NCI-H1048 (cell line): ENCODE measurements at places on chromosomes 4 and X.
A peak's percentile ranks its signal among the peaks of the same experiment; 100 is the strongest.

- no peak for DNase-seq
Observed at GRCh38 chr4:184280591-184281071, 63.0 kb upstream of the ENPP6 start.

- no peak for DNase-seq
Observed at GRCh38 chr4:71460371-71460770, 121.6 kb downstream of the SLC4A4 start.

GRCh38 chr4:89949782-89950387 lies 55.2 kb downstream of the MMRN1 start:
- DNase-seq, result no peak

GRCh38 chr4:76748649-76749048 lies 149.3 kb downstream of the SOWAHB start:
- DNase-seq, result no peak

- DNase-seq, result no peak
Observed at GRCh38 chr4:52894443-52894842, 32.3 kb downstream of the RASL11B start.

DNA sequence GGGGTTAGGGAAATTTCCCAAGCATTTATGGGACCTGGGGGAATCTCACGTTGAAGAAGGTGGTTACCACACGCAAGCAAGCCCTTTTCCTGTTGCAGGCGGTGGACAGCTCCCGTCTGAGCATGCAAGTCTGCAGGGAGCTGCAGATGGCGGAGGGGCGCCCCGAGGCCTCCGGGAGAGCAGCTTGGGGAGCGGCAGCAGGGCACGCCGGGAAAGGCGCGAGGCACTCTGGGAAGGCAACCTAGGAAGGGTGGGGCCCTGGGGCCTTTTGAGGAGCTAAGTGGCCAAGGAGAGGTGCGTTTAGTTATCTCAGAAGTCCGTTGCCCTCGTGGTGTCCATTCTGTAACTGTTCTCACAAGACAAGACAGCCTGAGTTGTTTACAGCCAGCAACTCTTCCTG lies 57.0 kb upstream of the SLC25A4 start:
- no peak for DNase-seq

- peak; percentile 43 for DNase-seq
Observed at GRCh38 chrX:48897157-48897624, 377 bp downstream of the TIMM17B start.

GRCh38 chrX:22467571-22467970 lies 194.9 kb downstream of the CBLL2 start:
- no peak for DNase-seq
